ENCODE measurements at places on chromosomes 3 and 15.

- DNase-seq: no peak
Measured at GRCh38 chr3:17949101-17949500, 206.7 kb upstream of the TBC1D5 start.

DNA sequence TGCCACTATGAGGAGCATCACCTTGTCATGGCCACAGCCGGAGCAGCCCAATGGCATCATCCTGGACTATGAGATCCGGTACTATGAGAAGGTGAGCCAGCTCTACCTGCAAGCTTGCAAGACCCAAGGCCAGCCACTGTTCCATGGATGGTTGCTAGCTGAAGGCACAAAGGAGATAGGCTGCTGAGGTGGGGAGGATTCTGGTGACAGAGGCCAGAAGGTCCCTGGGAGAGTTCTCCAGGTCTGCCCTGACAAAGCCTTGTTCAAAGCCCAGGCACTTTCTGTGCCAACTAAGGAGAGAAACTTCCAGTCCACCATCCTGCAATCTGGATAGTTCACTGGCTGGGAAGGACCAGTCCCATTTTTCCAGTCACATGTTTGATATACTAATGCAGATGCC, 359.1 kb downstream of the EPHB1 start:
- DNase-seq: no peak

- no peak for DNase-seq
Measured at GRCh38 chr15:36666228-36666905, 86.9 kb downstream of the CDIN1 start.

DNA sequence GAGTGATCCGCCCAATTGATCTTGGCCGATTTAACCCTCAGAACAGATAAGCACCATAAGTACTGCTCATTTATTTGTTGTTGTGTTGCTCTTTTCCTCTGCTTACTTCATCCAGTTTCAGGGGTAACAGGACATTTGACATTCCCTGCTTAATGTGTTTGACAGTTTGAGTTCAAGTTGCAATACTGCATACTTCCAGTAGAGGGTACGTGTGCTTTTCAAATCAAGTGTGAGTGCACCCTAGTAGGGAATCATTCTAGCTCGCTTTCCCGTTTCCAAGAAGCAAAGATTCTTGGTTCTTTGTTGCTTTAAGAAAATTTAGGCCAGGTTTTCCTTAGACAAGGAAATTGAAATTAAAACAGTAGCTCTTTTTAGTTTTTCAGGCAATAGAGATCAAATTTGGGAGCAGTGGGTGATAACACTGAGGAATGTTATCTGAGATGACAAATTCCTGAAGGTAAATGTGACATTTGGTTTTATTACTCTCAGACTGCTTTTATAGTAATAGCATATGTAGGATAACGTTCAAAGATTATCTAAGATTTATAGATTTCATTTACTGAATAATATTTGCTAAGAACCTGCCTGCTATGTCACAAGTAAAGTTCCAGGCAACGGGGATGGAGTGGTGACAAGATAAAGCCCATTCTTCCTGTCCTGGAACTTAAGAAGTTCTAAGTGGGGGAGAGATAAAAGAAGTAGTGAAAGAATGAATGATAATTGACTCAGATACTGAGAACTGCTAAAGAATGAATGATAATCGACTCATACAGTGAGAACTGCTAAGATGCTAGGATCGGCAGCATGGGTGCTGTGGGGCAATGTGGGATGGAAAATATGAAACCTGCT, 73.3 kb downstream of the SYNPR start:
- no peak for DNase-seq

DNA sequence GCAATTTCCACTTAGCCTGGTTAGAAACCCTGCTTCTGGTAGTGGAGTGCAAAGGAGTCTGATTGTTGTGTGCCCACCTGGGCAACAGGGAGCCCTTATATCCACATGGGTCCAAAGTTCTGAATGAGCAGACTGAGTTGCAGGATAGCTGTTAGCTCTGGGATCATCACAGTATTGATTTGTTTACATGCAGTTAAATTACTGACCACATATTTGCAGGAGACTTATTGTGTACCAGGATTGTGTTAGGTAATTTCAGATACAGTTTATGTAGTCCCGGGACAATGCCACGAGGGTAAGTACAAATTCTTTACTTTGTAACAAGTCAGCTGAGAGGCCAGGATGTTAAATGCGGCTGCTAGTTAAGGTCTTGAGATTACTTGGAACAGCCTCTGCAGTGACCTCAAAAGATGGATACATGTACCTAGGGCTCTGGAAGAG, 18.8 kb downstream of the ARHGEF26 start:
- no peak for DNase-seq

- no peak for DNase-seq
Measured at GRCh38 chr3:52509753-52510328, 14.7 kb downstream of the STAB1 start.

DNA sequence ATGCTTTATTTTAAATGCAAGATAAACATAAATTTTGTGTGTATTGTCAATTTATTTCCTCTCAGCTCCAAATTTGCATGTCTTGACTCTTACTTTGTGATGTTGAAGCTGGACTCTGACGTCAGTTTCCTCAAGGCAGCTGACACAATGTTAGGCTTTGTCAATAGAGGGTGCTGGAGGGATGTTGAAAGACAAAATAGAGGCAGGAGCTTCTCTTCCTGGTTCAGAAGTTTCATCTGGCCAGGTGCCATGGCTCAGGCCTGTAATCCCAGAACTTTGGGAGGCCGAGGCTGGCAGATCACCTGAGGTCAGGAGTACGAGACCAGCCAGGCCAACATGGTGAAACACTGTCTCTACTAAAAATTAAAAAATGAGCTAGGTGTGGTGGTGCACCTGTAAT, 408.6 kb downstream of the GBE1 start:
- no peak for DNase-seq

DNA sequence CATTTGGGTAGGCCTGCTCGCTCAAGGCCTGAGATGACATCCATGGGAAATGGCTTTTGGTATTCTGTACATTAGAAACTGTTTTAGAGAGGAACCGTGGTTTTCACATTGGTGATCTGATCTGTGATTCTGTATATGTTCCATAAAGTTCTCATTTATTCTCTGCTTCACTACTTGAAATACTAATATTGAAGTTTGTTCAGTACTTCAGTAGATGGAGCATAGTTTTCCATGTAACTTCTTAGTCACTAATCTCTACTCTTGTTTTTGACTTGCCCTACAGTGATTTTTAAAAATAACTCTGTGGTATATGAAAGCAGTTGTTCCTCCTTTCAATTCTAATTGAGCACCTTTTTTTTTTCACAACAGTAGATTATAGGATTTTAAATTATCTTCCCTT, 66.5 kb downstream of the MBNL1 start:
- DNase-seq: no peak

DNA sequence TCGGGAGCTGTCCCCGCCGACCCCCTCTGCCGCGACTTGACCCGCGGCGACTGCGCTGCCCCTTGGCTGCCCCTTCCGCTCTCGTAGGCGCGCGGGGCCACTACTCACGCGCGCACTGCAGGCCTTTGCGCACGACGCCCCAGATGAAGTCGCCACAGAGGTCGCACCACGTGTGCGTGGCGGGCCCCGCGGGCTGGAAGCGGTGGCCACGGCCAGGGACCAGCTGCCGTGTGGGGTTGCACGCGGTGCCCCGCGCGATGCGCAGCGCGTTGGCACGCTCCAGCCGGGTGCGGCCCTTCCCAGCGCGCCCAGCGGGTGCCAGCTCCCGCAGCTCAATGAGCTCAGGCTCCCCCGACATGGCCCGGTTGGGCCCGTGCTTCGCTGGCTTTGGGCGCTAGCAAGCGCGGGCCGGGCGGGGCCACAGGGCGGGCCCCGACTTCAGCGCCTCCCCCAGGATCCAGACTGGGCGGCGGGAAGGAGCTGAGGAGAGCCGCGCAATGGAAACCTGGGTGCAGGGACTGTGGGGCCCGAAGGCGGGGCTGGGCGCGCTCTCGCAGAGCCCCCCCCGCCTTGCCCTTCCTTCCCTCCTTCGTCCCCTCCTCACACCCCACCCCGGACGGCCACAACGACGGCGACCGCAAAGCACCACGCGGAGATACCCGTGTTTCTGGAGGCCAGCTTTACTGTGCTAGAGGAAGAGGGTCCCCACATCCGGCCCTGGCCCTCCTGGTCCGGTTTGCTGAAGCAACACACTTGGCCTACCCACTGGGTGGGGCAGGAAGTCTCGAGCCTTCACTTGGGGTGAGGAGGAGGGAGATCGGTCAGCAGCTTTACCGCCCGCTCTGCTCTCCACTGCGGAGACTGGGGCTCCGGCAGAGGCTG, at the start of gene RASSF1:
Gene RASSF1, minus strand, starts transcription at position 389 of the 882 bp plus-strand sequence. Its CDS starts 31 bp downstream, at position 358.
- DNase-seq: peak; percentile 47

DNA sequence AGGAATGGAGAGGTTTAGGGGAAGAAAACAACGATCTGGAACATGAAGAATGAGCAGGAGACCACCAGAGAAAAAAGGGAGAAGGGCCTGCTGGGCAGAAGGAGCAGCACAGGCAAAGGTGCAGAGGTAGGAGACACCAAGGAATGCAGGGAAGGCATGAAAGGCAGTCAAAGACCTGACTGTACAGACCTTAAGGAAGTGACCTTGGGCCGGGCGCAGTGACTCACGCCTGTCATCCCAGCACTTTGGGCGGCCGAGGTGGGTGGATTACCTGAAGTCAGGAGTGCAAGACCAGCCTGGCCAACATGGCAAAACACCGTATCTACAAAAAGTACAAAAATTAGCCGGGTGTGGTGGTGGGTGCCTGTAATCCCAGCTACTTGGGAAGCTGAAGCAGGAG, 157.7 kb upstream of the ATP10A start:
- DNase-seq: no peak

- DNase-seq: no peak
Measured at GRCh38 chr15:93302080-93302765, 213.2 kb upstream of the RGMA start.

DNA sequence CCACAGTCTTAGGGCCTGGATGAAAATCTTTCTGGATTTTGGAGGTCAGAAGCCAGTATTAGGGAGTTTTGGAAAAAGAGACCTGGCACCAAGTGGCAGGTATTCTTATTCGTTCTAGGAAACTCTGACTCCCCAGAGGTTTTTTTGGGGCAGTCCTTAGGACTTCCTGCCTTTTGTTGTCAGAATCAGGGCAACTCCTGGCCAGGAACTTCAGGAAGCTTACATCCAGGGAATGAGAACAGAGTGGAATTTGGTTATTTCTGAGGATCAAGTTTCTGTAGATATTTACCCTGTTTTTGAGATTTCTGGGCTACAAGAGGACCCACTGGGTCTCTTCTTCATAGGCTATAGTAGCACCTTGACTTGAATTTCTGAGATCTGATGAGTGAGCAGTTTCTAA, 15.5 kb downstream of the SCN10A start:
- DNase-seq: no peak

GRCh38 chr15:64144565-64145281, 6.8 kb upstream of the SNX22 start:
- DNase-seq: no peak

DNA sequence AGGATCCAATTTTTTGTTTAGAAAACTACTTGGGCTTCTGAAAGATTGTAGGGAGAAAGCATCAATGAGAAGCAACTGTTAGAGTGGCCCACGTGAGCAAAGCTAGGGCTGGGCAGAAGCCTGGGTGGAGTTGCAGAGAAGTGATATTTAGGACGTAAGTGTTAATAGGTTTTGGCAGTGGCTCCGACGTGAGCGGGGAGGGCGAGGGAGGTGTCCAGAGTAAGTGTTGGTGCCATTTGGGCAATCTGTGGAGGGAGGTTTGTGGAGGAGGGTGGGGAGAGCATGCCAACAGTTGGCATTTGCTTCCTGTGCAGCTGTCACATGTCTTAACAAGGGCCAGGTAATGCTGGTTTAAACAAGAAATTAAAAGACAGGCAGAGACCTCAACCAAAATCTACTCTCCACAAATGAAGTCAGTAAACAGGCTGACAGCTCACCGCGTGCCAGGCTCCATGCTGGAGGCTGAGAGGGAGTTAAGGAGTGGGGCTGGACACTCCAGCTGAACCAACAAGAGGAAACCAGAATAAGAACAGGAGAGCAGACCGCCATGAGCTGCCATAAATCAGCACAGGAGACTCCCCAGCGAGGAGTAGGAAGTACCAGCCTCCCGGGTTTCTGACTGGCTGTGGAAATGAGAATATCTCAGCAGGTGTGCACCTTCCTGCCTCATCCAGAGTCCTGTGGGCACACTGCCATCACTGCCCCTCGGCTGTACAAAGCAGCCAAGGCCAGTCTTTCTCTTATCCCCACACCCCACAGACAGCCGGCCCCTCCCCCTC, 232.6 kb downstream of the ABHD5 start:
- DNase-seq: no peak

- no peak for DNase-seq
Measured at GRCh38 chr3:22942981-22943380, 260.1 kb upstream of the UBE2E2 start.

GRCh38 chr15:26628879-26629529, 143.9 kb downstream of the GABRB3 start:
- no peak for DNase-seq

DNA sequence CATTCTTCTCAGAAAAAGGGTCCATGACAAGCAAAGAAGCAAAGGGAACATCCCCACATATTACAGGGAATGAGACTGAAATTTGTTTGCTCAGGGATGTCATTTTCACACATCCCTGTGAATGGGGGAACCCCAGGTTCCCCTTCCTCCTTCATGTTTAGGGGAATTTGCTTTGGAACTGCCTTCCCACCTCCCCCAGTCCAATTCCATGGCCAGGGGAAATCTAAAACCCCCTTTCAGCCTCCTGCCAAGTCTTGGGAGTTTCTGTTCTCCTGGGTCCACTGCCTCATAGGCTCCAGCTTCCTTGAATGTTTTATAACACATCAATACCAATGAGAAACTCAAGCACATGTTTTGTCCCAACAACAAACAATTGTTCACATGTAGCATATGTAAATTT, 297.5 kb upstream of the CTNNB1 start:
- no peak for DNase-seq

DNA sequence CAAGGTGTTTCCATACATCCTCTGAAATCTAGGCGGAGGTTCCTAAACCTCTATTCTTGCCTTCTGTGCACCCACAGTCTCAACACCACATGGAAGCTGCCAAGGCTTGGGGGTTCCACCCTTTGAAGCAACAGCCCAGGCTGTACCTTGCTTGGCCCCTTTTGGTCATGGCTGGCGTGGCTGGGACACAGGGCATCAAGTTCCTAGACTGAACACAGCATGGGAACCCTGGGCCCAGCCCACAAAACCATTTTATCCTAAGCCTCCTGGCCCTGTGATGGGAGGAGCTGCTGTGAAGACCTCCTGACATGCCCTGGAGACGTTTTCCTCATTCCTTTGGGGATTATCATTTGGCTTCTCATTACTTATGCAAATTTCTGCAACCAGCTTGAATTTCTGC, 739.0 kb upstream of the NECTIN3 start:
- no peak for DNase-seq

Measured in activated T-helper 1 cell treated with anti-CD3 and anti-CD28 coated beads, Interleukin-2, amount 50 U/mL, for 16 hours (primary cell).